ENCODE measurements at places on chromosomes 6 and 20.
A peak's percentile ranks its signal among the peaks of the same experiment; 100 is the strongest.

DNA sequence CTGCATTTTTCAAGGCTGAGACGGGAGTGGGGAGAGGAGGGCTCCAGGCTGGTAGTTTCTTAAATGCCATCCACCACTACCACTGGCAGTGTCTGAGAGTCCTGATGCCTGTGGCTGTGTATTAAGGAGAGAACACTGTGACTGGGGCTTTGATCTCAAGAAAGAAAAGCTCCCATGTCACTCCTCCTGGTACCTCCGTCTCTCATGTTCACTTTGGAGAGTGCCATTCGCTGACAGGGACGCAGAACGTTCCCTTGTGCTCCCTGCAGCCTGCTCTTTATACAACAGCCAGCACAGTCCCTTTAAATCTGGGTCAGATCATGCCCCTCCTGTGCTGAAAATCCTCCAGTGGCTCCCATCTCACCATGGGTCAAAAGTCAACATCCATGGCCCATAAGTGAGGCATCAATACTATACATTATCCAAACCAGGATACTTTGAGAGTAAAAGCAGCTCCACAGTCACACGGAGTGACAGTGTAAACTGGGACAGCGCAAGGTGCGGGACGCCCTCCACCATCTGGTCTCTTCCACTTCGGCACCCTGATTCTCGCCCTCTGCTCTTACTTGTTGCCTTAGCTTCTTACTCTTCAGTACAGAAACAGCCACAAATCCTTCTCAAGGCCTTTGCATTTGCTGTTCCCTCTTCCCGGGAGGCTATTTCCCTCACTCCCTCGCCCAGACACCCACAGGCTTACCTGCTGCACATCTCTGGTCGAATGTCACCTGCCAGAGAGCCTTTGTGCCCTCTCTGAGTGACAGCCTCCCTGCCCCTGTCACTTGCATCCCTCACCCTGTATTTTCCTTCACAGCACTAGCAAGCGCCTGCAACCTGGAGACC lies 20.0 kb downstream of the PDYN start:
- DNase-seq: no peak

DNA sequence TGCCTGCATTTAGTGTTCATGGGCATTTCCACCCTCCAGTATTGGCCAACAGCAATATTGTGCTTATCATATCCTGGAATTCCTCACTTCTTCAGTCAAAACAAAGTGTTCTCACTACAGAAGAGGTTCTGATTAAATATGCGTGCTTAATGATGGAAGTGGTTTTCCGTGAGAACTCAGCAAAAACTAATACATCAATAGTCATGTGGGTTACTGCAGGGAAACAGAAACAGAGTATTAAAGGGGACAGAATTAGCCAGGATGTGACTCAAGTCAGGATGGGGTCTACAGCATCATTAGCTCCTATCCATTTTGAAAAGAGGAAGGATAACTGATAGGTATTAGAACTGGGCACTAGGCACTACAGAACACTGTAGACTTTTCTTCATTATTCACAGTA lies 384.6 kb downstream of the CDKAL1 start:
- DNase-seq: no peak

DNA sequence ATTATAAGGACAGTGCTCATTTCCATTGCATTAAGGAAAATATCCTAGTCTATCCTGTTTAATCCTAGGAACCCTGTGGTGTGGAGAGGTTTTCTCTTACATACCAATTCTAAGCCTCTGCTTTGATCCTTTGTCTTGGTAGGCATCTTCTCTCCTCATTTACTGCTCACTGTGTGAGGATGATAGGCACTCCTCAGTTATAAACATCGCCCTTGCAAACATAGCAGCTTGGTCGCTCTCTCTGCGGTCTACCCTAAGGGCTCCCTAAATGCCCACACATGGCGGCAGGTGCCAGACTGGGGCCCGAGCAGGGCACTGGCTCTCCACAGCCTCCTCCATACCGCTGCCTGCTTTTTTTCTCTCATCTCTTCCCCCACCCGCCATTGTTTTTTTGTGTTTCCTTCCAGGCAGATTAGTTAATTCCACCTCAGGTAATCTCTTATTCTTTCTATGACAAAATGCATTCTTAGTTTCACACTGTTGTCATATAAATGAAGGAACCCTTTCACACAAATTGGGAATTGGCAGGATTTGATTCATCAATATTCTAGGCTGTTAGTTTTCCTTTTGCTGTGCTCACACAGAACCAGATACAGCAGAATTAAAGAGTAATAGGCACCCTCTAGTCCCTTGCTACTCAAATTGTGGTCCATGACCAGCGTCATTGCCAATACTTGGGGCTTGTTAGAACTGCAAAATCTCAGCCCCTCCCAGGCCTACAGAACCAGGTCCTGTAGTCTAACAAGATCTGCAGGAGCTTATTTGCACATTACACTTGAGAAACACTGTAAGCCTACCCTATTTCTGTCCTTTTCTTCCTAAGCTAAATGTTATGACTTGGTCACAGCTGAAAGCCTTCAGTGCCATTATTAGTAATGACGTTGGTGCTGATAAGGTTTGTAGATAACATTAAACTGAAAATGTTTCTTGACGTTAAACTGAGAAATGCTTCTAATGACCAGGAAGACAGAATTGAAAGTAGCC lies 36.3 kb downstream of the CARMIL1 start:
- no peak for DNase-seq

- no peak for DNase-seq
Observed at GRCh38 chr20:32326504-32326845, 31.7 kb upstream of the ASXL1 start.

GRCh38 chr20:43752561-43753301 lies 25.9 kb upstream of the GTSF1L start:
- DNase-seq: peak; percentile 5

- no peak for DNase-seq
Observed at GRCh38 chr6:26420688-26421171, 18.7 kb downstream of the BTN3A1 start.

DNA sequence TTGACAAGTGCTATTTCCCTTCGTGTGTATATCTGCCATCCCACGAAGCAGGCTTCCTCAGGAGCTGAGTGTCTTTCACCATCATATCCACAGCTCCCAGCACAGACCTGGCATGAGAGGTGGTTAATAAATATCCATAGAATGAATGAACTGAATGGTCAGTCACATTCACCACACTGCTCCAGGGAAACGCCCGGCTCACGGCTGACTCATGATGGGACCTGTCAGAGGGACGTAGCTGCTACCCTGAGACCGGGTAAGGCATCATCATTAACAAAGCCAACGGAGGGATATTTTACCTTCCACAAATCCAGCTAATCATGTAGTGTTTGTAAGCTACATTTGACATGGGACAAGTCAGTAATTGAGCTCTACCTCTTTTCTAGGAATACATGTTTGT lies 12.5 kb downstream of the AGPAT4 start:
- DNase-seq: no peak

DNA sequence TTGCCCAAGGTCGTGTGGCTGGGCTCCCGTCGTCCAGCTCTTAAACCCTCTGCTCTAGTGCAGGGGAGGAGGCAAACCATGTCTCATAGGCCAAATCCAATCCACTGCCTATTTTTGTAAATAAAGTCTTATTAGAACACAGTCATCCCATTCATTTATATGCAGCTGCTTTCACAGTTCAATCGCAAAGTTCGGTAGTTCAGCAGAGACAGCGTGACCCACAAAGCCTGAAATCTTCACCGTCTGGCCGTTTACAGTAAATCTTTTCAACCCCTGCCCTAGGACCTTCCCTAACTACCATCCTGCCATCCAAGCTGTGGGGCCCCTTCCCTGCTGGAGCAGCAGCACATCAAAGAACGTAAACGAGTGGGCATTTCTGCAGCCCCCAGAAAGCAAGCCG lies 65.9 kb downstream of the EYA2 start:
- no peak for DNase-seq

DNA sequence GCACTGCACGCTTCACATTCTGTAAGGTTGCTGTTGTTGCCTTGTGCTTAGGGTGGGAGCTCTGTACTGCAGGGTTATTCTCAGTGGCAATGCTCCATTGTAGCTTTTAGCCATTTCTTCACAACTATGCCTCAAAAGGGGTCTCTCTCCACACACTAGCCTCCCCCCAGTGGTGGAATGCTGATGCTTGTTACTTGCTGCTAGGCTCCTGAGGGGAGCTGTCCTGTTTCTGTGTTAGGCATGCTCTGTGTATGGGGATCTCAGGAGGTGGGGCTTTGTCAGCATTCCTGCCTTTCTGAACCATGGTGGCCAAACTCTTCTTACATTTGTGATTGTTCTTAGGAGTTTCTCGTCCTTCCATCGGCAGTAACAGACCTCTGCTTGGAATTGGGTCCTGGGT lies 18.8 kb downstream of the TMEM170B start:
- DNase-seq: no peak

DNA sequence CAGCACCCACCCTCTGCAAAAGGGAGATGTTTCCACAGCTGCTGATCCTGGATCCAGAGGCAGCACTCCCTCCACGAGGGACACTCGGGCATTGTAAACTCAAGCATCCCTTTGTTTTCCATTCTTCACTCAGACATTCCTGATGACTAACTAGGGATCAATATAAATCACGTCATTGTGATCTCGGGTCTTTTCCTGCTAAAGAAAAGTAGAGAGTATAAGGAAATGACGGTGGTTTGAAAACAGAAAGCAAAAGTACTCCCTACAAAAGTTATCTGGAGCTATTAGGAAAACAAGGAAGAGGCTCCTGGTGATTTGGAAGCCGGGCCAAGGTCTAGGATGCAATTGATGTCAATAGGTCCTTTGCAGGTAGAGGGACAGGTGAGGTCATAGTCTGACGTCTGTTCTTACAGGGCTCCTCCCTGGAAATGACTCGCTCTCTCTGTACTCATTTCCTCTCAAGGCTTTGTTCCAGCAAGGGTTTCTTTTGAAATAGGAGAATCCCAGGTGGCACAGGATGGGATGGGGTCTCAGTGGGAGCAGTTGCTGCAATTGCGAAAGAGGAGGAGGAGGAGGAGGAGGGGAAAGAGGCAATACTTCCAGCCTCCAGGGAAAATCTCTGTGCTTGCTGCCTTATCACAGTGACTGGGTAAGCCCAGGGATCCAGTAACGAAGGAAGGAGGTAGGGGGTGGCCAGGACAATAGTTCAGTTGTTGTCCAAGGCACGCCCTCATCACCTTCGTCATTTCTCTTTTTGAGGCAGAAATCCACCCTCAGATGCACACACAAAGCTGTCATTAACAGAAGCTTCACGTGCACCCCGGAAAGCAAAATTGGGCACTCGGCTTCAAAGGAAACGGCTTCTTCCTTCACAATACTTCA lies 222.8 kb downstream of the LY86 start:
- DNase-seq: no peak

DNA sequence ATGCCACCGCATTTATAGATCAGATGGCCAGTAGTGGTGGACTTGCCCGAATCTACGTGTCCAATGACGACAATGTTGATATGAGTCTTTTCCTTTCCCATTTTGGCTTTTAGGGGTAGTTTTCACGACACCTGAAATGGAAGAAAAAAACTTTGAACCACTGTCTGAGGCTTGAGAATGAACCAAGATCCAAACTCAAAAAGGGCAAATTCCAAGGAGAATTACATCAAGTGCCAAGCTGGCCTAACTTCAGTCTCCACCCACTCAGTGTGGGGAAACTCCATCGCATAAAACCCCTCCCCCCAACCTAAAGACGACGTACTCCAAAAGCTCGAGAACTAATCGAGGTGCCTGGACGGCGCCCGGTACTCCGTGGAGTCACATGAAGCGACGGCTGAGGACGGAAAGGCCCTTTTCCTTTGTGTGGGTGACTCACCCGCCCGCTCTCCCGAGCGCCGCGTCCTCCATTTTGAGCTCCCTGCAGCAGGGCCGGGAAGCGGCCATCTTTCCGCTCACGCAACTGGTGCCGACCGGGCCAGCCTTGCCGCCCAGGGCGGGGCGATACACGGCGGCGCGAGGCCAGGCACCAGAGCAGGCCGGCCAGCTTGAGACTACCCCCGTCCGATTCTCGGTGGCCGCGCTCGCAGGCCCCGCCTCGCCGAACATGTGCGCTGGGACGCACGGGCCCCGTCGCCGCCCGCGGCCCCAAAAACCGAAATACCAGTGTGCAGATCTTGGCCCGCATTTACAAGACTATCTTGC lies 725 bp downstream of the EEF1A1 start:
- peak; percentile 62 for DNase-seq

DNA sequence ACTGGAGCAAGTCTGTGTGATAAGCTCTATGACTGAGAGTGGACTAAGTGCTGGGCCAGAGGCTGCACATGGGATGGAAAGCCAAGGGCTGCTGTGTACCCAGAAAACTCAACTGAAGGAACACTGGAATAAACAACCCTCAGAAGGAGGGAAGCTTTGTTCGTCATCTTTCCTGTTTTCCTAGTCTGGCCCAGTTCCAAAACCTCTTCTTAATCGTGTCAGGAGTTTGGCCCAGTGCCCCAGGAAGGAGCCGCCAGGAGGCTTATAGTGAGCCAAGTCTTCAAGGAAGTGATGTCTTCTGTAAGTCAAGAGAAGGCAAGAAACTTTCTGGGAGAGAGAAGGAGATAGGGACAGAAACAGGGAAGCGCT lies 23.3 kb upstream of the TOP1 start:
- DNase-seq: no peak

DNA sequence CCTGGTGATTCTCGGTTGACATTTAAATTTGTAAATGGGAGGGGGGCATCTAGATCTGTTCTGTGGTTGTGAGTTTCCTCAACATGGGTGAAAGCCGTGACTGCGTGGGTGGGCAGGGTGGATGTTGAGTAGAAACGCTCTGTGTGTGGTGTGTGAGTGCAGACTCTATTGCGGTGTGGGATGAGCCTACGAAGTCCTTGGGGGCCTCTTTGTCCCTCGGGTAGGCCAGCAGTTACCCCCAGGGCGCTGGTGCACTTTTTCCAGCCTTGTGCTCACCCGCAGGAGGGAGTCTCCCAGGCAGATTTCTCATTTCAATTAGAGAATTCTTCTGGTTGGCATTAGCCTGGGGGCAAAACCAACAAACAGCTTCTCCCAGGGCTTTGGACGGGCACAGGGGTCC lies 10.6 kb downstream of the TOX2 start:
- DNase-seq: no peak

- DNase-seq: no peak
Observed at GRCh38 chr6:57021086-57021720, 25.3 kb upstream of the KIAA1586 start.

DNA sequence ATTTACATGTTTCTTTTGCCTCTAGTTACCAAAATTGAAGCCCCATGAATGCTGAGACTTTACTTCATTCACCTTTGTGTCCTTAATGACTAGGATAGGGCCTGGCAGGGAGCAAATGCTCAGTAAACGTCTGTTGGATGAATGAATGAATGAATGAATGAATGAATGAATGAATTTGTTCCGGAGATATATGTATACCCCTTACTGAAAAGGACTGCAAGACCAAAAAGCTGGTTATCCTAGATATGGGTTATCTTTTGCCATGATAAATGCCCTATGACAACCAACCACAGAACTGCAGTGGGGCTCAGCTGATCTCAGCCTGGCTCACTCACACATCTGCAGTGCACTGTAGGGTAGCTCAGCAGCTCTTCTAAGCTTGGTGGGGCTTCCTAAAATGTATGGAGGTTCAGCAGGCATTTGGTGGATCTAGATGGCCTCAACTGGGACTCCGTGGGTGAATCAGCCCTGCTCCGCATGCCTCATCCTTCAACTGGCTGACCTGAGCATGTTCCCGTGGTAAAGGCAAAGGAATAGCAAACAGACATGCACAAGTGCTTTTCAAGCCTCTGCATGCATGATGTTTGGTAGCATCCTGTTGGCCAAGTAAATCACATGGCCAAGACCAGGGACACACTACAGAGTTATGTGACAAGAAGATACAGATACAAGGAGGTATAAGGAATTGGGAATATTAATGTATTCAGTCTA lies 378.7 kb upstream of the SOX4 start:
- no peak for DNase-seq

Data from C1 segment of cervical spinal cord (tissue), 14 donors.